ENCODE measurements at places on chromosomes 1 and 21.
A peak's percentile ranks its signal among the peaks of the same experiment; 100 is the strongest.

DNA sequence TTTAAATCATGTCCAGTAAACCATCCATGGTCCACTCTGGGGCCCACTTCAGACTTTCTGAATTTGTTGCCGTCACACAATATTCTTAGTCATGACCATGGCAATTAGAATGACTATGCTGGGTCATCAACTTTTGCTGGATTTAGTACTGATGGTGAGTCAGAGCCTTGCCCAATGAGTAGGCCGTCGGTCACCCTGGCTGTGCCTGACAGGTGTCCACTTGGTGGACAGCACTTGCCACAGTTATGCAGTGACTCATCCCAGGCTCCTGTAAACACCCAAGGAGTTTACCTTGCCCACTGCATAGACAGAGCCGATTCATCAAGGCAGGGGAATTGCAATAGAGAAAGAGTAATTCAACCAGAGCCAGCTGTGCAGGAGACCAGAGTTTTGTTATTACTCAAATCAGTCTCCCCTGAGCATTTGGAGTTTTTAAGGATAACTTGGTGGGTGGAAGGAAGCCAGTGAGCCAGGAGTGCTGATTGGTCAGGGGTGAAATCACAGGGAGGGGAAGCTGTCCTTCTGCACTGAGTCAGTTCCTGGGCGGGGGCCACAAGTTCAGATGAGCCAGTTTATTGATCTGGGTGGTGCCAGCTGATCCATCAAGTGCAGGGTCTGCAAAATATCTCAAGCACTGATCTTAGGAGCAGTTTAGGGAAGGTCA, 333.8 kb downstream of the PTPRU start:
- DNase-seq = no peak

DNA sequence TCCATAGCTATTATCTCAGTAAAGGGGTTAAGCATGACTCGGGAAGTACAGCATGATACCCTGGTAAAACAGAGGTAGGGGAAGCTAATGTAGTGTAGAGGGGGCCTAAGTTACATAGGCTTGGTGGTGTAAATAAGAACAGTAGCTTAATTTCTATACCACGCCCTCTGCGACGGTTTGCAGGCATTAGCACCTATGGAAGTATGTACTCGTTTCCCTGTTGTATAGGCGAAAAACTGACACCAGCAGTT, 470 bp upstream of the NAXE start:
- no peak for DNase-seq

- DNase-seq = no peak
These were observed 77.1 kb downstream of the CEP350 start for GRCh38 chr1:180031664-180032063.

DNA sequence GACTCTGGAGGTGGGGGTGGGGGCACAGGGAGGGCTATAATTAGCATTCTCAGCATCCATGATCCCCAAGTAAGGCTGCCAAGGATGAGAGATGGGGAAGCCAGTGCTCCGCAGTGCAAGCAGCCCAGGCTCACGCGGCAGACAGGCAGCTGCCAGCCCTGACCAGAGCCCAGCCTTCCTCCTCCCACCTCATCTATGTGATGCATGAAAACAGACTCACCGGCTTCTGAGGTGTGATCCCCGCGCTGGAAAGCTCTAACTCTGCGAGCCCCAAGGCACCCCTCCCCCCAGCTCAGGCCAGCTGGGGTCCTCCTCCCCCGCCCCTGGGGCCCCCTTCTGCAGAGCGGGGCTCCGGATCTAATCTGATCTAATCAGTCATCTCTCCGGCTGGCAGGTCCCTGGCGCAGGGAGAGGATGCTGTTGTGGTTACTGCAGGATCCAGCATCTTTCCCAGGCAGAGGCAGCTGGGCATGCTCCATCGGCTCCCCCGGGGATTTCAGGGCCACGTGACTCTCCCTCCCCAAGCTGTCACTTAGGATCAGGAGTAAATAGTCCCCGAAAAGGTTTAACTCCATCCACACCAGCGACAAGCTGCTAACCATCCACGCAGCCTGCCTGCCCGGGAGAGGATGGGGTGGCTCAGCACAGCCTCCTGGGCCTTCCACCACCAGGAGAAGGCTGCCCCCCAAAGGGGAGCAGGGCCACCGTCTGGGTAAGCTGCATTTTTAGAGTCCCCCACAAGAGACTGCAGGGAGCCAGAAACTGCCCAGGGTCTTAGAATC, at the start of gene PLEKHA6:
PLEKHA6 (minus strand) TSS at position 456 of the 782 bp plus-strand sequence. CDS start 86,202 bp downstream, outside the sequence.
- peak; percentile 99 for DNase-seq

- DNase-seq = peak; percentile 64
These were observed 6.5 kb upstream of the NPL start for GRCh38 chr1:182783068-182783467.

GRCh38 chr1:82284213-82284612, 483.5 kb downstream of the ADGRL2 start:
- no peak for DNase-seq

- DNase-seq = no peak
These were observed 37.2 kb upstream of the NPL start for GRCh38 chr1:182752077-182752988.

DNA sequence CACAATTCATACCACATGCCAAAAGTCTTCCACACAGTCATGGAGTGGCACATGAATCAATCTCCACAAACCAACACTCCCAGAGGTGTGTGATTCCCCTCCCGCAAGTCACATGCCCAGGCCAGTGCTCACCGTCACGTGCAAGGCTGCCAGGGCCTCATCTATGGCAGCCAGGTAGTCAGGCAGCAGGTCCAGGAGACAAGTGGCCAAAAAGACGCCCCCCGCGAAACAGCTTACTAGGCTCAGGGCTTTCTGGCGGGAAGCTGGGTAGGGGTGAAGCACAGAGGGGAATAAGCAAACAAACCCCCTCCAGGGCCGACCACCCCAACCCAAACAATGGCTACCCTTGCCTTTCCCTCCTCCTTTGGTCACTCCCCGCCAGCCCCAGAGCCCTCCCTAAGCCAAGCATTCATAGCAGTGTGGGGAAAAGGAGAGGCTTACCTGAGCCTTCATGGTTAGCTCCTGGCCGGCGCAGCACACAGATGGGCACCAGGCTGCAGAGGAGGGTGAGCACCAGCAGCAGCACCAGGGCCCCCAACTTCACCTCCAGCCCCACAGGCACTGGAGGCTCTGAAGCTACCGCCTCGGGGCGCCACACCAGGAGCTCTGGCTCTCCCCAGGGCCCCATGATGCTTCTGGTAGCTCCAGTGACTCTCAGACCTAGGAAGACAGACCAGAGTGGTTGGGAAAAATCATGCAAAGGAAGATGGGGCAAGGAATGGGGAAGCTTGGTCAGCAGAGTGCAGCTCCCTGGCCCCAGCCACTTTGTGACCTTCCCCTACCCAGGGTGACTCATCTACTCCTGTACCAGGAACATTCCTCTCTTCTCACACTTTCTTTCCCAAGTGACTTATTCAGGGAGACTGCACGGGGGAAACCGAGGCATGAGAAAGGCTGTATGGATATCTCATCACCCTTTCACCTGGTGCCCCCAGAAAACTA, 978 bp downstream of the SLC39A1 start:
- no peak for DNase-seq

GRCh38 chr1:101165954-101166353, 70.9 kb upstream of the S1PR1 start:
- DNase-seq = no peak

- DNase-seq = peak; percentile 67
These were observed 39.9 kb downstream of the PEX14 start for GRCh38 chr1:10514490-10515235.

DNA sequence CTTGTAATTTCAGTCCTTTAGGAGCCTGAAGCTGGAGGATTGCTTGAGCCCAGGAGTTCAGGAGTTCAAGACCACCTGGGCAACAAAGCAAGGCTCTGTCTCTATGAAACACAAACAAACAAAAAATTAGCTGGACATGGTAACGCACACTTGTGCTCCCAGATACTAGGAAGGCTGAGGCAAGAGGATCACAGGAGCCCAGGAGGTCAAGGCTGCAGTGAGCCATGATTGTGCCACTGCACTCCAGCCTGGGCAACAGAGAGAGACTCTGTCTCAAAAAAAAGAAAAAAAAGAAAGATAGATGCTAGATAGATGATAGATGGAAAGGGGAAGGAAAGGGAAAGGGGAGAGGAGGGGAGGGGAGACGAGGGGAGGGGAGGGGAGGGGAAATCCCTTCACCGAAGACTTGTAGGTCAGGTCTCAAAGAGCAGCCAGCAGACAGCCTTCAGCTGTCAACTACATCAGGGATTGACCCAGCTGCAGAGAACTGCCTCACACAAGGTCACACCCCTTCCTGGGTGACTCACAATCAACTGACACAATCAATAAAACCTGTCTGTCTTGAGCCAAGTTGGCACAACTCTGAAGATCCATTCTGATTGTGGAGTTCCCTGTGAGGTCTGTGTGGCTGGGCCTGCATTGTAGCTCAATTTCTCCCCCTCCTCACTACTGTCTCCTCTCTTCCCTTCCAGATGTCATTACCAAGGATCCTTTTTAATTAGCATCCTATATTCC, 200.6 kb downstream of the RGS7 start:
- DNase-seq = no peak

DNA sequence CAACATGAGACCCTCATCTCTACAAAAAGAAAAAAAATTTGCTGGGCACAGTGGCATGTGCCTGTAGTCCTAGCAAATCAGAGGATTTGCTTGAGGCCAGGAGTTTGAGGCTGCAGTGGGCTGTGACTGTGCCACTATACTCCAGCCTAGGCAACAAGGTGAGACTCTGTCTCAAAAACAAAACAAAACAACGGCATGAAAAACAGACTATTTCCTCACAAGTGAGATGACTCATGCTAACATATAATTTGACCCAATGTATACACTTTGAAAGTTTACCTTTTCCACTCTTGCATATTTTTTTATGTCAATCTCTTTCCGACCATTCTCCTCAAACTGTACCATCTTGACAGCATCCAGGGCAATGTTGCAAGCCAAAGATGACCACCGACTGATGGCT, 17.5 kb downstream of the CCT3 start:
- DNase-seq = no peak

DNA sequence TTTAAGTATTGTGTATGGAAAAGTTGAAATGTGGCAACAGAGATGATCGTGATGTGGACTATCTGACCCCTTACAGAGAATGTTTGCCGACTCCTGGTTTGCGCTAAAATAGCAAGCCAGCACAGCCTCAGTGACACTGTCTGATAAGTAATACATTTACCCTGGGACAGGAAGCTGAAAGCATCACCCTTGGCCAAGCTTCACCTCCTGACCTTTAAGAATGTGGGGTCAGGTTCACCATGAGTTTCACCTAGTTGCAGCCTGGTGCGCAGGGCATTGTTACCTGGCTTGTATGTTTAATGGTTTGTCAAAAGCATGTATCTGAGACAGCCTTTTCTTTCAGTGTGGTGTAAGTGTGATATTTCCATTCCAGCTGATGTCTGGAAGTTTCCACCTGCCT, 29.2 kb downstream of the TRAF5 start:
- DNase-seq = no peak

- no peak for DNase-seq
These were observed 61.9 kb upstream of the ATP1A1 start for GRCh38 chr1:116311193-116311592.

DNA sequence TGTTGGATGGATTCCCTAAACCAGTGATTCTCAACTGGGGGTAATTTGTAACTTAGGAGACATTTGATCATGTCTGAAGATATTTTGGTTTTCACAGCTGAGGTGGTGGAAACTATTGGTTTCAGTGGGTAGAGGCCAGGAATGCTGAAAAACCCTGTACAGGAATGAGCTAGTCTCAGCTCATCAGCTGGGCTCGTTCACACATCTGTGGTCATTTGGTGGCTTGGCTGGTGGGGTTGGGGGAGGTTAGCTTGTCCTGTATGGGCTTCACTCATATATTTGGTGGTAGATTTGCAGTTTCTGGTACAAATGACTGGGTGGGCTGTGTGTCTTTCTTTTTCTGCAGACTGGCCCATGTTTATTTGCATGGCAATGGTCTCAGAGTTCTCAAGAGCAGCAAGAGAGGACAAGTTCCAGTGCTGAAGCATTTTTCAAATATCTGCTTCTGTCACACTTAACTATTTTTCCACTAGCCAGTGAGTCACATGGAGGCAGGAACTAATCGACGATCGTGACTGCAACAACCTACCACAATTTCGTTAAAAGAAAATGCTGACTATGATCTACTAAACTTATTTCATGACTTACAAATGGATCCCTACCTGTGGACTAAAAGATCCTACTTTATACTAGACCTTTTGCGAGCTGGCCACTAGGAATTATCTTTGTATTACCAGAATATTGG, 321.7 kb upstream of the PLXNA2 start:
- no peak for DNase-seq

DNA sequence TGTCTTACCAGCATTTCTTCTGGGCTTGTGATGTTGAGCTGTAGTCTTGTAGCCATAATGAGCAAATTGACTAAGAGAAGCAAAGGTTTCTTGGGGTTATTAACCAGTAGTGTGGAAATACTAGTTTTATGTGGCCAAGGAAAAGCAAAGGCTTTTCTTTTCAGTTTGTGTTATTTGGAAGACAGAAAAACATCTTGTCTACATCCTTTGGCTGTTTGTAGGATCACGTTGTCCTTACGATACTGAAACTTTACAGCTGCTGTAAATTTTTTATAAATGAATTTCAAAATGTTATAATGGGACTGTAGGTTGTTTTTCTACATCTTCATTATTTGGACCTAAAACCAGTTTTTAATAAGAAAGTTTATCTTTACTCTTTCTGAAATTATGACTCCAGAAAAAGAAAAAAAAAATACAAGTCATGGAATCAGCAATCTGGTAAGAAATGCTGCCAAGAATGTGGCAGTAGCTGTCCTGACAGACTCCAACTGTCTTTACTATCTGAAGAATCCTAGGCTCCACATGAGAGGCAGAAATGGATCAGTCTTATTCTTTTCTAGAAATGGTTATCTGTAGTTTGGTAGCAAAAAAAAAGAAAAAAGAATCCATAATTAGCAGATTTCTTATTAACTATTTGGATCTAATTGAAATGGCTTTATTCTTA, 41.6 kb upstream of the QSOX1 start:
- no peak for DNase-seq

GRCh38 chr21:42476388-42477331, 19.4 kb downstream of the RSPH1 start:
- no peak for DNase-seq

Data from NCI-H524 (cell line).